ENCODE measurements at places on chromosomes 2 and 18. TPM values are rescaled to one million over a fixed set of nuclear protein-coding genes. Genes with fewer than 3 reads are reported as not detected.

DNA sequence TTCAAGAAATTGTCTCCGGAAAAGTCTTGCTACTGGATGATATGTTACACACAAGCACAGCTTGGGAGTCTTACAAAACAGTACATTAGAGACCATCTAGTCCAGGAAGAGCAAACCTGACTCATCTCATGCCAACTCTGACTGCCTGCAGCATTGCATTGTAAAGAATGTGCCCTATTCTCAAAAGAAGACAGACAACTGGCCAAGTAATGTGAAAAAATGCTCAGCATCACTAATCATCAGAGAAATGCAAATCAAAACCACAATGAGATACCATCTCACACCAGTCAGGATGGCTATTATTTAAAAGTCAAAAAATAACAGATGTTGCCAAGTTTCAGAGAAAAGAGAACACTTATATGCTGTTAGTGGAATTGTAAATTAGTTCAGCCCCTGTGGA lies 42.7 kb upstream of the GORASP2 start:
- H3K4me1 ChIP-seq = no peaks in the 10 kb centered on the region
- H3K4me3 ChIP-seq = no peak overlapping the region
- no peaks in the 10 kb centered on the region for H3K27me3 ChIP-seq
- H3K36me3 ChIP-seq = no peaks in the 10 kb centered on the region
- DNase-seq = no peak
- no peak overlapping the region for H3K27ac ChIP-seq

DNA sequence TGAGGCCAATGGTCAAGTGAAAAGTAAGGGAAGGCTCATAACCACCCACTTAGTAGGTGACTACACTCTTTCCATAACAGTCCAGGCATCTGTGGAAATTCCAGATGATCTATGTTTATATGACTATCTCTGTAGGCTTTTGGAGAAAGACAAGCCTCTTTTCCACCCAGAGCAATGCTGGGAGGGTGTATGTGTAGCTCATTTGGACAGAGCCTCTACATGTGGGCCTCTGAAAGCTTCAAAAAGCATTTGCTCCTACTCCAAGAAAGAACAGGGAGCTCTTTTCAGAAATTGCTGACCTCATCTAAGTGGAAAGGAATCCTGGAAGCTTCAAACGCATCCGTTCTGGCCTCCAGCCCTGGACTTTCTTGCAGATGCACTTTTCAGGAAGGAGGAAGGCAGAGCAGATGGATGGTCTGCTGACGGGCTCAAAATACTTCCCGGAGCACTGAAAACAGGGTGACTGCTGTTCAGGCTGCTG lies 308.7 kb downstream of the LRATD1 start:
- H3K36me3 ChIP-seq = no peaks in the 10 kb centered on the region
- no peaks in the 10 kb centered on the region for H3K27me3 ChIP-seq
- no peak overlapping the region for H3K4me3 ChIP-seq
- H3K4me1 ChIP-seq = no peaks in the 10 kb centered on the region

GRCh38 chr2:163734881-163735684 lies 725 bp downstream of the FIGN start:
- no peaks in the 10 kb centered on the region for H3K27me3 ChIP-seq
- peak overlapping the region; percentile 61 for H3K4me3 ChIP-seq
- no peaks in the 10 kb centered on the region for H3K36me3 ChIP-seq
- no peak for DNase-seq
- H3K4me1 ChIP-seq = no peaks in the 10 kb centered on the region

- H3K36me3 ChIP-seq = no peaks in the 10 kb centered on the region
- H3K4me3 ChIP-seq = no peak overlapping the region
- no peak for DNase-seq
- no peak overlapping the region for H3K27ac ChIP-seq
Measured at GRCh38 chr2:239807568-239807967, 217.6 kb downstream of the NDUFA10 start.

The KCNF1 gene
- total RNA-seq = not detected

DNA sequence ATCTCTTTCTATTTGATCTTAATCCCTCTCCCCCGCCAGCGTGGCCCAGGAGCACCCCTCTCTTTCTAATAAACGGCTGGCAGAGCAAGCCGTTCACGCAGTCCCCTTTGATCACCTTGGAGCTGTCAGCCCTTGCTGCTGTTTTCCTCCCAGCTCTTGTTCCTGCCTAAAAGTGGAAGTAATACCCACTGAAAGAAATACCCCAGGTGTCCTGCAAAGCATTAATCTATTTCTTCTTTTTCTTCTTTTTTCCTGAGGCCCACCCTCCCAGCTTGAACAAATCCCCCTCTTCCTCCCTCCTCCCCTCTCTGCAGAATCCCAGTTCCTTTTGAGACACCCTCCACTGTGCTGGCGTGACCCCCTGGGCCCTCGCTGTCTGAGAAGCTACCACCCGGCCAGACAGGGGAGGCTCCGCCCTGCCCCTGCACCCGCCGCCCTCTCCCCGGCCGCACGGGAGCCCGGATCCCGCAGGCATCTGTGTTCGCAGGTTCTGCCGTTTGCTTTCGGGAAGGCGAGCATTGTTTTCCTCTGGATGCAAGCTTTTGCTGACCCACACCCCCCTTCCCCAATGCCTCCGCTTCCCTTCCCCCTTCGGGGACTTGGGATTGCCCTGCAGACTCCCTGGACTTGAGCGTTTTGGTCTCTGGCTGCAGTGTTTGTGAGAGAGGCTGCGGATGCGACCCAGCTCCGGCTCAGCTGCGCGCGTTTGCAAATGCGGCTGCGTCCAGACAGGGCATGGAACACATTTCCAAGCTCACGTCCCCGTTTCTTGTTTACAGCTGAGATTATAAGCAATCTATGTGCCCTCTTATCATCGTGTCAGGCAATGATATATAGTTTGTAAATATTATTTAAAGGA lies 631.5 kb downstream of the NYAP2 start:
- no peak for DNase-seq
- H3K27ac ChIP-seq = no peak overlapping the region
- no peaks in the 10 kb centered on the region for H3K27me3 ChIP-seq
- H3K36me3 ChIP-seq = no peaks in the 10 kb centered on the region
- H3K4me3 ChIP-seq = peak overlapping the region; percentile 9

DNA sequence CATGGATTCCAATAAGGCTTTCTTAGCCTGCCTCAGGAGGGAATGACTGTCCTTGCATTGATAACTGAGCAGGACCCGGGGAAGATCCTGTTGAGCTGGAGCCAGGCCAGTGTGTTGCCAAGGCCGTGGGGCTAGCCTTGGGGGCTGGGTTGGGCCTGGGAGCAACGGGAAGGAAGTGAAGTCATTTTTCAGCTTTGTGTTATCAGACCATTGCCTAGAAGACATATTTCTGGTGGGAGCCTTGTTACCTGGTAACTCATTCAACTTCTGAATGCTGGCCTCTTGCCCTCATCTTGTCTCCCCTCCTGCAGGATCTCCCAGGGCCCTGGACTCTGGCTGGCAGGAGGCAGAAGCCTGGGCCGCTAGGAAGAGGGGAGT lies 92.7 kb upstream of the MGAT5 start:
- H3K36me3 ChIP-seq = no peaks in the 10 kb centered on the region
- no peaks in the 10 kb centered on the region for H3K4me1 ChIP-seq
- no peak for DNase-seq
- no peaks in the 10 kb centered on the region for H3K27me3 ChIP-seq

The TANC1 gene
- total RNA-seq = 57.4 TPM

DNA sequence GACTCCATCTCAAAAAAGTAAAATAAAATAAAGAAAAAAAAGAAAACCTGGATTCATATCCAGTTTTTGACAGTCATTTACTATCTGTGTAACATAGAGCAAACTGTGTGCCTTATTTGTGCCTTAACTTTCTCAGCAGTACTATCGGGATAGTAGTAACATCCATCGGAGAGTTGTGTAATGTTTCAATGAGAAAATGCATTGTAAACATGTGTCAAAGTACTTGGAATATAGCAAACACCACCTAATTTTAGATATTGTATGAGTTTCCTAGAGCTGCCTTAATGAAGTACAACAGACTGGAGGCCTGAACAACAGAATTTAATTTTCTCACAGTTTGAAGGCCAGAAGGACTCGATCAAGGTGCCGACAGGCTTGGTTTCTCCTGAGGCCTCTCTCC lies 81.3 kb upstream of the CDC42EP3 start:
- H3K27me3 ChIP-seq = no peaks in the 10 kb centered on the region
- H3K4me1 ChIP-seq = no peaks in the 10 kb centered on the region
- no peak for DNase-seq
- H3K27ac ChIP-seq = no peak overlapping the region
- no peak overlapping the region for H3K4me3 ChIP-seq
- no peaks in the 10 kb centered on the region for H3K36me3 ChIP-seq

The LONRF2 gene
- 0.35 TPM for total RNA-seq

DNA sequence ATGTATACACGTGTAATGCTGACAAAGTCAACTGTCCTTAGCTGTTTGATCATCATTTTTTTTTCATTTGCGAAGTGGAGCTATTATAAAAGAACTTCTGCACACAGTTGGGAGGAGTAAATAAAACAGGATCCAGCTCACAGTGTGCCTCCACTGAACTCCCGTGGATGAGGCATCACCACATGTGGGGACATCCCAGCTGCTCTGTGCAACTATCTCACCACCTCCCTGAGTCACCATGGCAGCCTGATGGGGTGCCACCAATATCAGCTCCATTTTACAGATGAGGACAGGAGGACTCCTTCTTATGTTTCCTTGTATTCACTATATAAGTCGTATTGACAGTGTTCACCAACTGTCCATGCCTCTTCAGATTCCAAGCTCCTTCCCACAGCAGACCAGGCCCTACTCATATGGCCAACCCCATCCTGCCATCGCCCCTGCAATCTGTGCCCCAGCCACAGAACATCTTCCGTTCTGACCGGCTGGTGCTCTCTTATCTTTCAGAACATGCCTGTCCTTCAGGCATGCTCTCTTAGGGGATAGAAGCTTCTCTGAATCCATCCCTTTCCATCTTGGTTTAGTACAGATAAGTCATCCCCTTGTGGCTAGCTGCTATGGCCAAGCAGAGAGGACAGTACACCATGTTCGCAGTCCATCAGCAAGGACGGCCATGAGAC lies 288.1 kb downstream of the RNF144A start:
- H3K27me3 ChIP-seq = no peaks in the 10 kb centered on the region
- no peaks in the 10 kb centered on the region for H3K36me3 ChIP-seq
- no peaks in the 10 kb centered on the region for H3K4me1 ChIP-seq
- no peak for DNase-seq

DNA sequence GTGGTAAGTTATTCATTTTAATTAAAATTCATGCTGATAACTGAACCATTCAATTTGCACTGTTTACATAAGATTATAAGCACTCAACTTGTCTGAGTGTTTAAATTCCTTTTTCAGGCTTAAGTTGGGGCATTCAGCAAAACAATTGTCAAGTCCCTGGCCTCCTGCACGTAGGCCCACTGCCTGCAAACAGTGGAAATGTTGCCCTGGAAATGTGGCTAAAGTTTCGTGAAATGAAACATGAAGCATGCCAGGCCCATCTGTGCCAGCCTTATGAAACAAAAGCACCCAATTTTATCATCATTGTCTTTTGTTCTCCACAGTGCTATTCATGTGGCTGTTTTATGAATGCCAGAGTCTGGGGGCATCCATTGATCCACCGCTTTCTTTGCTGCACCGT lies 163.7 kb downstream of the PTGR3 start:
- no peaks in the 10 kb centered on the region for H3K27me3 ChIP-seq
- H3K36me3 ChIP-seq = no peaks in the 10 kb centered on the region
- no peak for DNase-seq
- H3K4me1 ChIP-seq = no peaks in the 10 kb centered on the region
- no peak overlapping the region for H3K27ac ChIP-seq

The PLGLB2 gene
- total RNA-seq = 1.7 TPM

The APCDD1 gene
- total RNA-seq = 16.6 TPM

GRCh38 chr2:234241656-234242458 lies 191.4 kb downstream of the SPP2 start:
- no peaks in the 10 kb centered on the region for H3K36me3 ChIP-seq
- no peaks in the 10 kb centered on the region for H3K4me1 ChIP-seq
- no peak overlapping the region for H3K27ac ChIP-seq
- H3K27me3 ChIP-seq = no peaks in the 10 kb centered on the region
- DNase-seq = no peak
- no peak overlapping the region for H3K4me3 ChIP-seq

The MC4R gene
- not detected for total RNA-seq

The RESP18 gene
- total RNA-seq = not detected

GRCh38 chr2:102094917-102095316 lies 47.6 kb upstream of the IL1R1 start:
- H3K36me3 ChIP-seq = no peaks in the 10 kb centered on the region
- no peaks in the 10 kb centered on the region for H3K27me3 ChIP-seq
- H3K4me1 ChIP-seq = no peaks in the 10 kb centered on the region
- no peak for DNase-seq
- no peak overlapping the region for H3K4me3 ChIP-seq
- H3K27ac ChIP-seq = no peak overlapping the region

DNA sequence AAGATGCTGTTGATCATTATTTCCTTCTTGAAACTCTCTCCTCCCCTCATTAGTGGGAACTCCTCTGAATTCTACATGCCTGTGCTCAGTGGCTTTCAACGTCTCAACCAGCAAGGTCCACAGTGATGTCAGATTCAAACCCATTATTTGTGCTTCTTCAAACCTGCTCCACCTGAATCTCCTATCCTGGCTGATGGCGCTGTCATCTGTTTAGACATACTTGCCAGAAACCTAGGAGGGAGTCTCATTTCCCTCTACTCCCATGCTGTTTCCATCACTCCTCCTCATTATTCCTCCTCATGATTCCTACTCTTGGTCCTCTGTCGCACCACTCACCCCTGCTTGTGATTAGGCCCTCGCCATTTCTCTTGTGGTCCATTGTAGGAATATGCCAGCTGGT lies 2.9 kb upstream of the LPIN2 start:
- no peaks in the 10 kb centered on the region for H3K27me3 ChIP-seq
- H3K27ac ChIP-seq = no peak overlapping the region
- DNase-seq = no peak
- peaks cover 30% of the 10 kb centered on the region for H3K4me1 ChIP-seq

The IMP4 gene
- total RNA-seq = 76.3 TPM

DNA sequence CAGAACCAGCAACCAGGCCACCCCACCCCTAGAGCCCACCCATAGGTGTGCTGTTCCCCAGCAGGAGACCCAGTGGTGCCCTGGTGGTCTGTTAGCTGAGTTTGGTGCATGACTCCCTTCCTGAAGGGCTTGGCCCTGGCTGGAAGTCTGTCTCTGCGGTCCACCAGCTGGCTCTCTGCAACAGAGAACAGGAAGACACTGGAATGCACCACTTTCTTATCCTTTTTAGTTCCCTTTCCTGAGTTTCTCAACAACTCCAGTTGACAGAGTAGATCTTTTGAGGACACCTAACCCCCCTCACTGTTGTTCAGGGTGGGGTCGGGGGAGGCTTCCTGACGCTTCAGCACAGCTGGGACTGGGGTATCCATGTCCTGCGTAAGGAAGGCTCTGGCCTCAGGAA lies 11.9 kb upstream of the RPL37A start:
- no peaks in the 10 kb centered on the region for H3K36me3 ChIP-seq
- no peaks in the 10 kb centered on the region for H3K4me1 ChIP-seq
- H3K27ac ChIP-seq = no peak overlapping the region
- DNase-seq = no peak
- no peaks in the 10 kb centered on the region for H3K27me3 ChIP-seq

The TMEM198 gene
- 6.6 TPM for total RNA-seq

DNA sequence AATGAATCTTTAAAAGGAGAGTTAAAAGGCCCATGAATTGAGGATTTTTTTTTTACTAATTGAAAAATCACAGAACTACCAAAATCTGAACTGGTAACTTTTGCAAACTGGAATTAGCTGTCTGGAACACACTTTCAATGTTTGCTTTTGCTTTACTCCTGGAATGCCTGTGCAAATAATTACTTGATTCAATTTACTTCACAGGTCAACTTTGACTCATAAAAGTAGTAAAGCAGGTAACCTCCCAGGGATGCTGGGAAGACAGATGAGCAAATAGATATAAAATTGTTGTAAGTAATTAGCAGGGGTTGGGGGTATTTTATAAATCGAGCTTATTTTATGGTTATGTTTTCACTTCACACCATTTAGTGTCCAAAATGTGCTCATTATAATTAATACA lies 398.3 kb upstream of the HNRNPA3 start:
- no peaks in the 10 kb centered on the region for H3K27me3 ChIP-seq
- H3K4me1 ChIP-seq = no peaks in the 10 kb centered on the region

- H3K36me3 ChIP-seq = no peaks in the 10 kb centered on the region
- peaks cover 3% of the 10 kb centered on the region for H3K4me1 ChIP-seq
- no peak overlapping the region for H3K4me3 ChIP-seq
Measured at GRCh38 chr2:7023542-7023941, 106.3 kb downstream of the RNF144A start.
